ENCODE measurements at places on chromosomes 16 and 17.
A peak's percentile ranks its signal among the peaks of the same experiment; 100 is the strongest.

- DNase-seq, result no peak
Observed at GRCh38 chr17:53659181-53659580, 163.5 kb upstream of the KIF2B start.

- DNase-seq, result no peak
Observed at GRCh38 chr17:11885051-11885450, 112.2 kb downstream of the ZNF18 start.

DNA sequence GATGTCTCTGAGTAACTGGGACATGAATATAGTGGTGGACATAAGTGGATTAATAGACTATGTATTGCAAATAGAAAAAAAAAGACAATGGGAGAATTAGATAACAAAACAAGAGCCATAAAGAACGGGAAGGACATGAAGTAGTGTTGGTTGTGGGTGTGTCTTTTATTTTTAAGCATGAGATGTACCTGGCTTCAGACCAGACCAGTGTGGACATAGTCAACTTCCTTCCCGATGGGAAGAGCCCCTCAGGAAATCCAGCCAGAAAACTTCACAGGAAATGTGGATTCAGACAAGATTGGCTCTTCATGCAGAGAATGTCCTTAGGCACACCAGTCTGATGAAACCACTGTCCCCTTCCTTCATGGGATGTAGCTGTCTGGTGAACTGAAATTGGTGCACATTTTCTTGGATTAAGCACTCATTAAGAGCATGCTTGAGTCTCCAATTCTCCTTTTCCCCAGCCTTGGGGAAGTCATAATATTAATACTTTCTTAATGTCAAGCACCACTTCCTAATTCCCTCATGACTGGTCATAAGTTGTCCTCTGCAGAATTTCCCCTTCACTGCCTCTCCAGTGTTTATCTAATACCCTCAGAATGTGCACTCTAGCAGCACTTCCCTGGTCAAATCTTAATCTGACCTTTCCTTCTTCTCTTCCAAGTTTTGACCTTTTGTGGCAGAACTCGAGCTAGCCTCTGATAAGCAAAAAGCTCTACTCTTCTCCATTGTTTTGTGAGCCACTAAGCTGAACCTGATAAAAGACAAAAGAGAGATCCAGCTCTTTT, 350.6 kb upstream of the MAF start:
- DNase-seq, result no peak

- DNase-seq, result no peak
Observed at GRCh38 chr16:82181461-82182185, 11.6 kb upstream of the MPHOSPH6 start.

DNA sequence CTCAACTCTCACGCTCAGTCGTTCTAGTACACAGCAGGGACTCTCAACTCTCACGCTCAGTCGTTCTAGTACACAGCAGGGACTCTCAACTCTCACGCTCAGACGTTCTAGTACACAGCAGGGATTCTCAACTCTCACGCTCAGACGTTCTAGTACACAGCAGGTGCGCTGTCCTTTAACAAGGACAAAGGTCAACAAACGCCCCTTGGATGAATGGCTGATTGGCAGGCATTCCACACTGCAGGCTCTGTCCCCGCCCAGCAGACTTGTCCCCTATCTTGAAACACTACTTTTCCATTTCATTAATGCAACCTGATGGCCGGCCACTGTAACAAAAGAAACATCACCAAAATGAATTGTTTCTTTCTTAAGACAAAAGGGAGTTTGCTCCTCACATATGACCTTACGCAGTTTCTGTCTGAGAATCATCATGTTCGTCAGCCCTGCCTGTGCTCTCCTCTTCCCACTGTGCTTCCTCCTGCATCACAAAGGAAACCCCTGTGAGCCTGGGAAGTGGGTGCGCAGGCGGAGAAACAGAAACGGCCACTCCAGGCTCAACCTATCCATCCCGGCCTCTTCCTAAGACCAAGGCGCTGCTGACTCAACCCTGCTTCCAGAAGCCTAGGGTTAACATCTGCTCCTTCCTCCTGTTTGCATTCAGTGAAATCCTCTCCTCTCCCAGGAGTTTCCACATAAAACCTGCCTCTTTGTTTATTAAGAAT, 59.8 kb downstream of the ANKRD11 start:
- no peak for DNase-seq

DNA sequence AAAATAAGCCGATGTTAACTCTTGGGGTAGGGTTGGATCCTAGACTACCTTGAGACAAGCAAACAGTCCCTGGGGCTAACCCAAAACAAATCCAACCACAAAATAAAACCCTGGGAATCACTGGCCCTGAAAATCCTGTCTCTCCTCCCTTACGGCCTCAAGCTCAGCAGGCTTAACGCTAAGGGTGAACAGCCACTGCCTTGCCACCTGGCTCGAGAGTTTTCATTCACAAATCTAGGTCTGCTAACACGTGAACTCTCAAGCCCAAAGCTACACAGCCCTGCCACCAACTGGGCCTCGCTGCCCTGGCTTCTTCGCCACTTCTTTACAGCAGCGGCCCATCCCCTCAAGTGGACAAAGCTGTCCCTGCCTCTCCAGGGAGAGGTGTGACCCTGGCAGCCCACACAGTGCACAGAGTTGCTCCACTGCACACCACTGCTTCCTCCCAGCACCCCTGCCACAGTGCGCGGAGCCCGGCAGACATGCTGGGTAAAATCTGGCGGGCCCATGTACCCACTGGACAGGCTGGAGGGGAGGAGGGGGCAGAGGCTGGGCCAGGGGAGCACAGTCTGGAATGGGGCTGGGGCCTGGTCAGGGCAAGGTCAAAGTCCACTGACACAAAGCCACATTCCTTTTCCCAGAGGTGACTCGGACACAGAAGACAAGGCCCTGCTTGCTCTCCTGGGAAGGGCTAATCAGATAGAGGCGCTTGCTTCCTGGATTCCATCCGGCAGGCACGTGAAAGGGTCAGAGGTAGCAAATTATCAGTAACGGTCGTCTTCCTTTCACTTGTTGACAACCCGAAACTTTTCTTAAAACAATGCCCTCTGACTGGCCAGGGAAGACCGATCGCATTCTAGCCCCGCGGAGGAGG, 996 bp downstream of the PCYT2 start:
- no peak for DNase-seq

DNA sequence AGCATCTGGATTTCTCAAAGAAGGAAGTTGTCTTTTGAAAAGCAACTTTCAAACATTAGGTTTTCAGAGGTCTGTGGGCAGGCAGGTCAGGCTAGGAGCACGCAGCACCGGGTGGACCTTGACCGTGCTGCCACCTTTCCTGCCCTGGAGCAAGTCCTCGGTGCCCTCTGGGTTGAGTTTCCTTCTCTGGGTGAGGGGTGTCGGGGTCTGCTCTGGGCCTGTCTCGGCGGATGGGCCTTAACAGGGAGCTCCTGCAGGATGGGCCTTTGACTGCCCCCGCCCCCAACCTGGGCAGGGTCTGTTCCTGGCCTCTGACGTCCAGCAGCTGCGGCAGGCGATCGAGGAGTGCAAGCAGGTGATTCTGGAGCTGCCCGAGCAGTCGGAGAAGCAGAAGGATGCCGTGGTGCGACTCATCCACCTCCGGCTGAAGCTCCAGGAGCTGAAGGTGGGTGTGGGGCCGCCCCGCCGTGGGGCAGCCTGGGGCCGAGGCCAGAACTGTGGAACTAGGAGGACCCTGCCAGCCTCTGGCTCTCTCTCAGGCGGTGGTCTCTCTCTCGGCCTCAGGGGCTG, 8.7 kb downstream of the DEF8 start:
- DNase-seq, result no peak

GRCh38 chr17:73650140-73650539, 5.9 kb upstream of the SDK2 start:
- DNase-seq, result peak; percentile 19

DNA sequence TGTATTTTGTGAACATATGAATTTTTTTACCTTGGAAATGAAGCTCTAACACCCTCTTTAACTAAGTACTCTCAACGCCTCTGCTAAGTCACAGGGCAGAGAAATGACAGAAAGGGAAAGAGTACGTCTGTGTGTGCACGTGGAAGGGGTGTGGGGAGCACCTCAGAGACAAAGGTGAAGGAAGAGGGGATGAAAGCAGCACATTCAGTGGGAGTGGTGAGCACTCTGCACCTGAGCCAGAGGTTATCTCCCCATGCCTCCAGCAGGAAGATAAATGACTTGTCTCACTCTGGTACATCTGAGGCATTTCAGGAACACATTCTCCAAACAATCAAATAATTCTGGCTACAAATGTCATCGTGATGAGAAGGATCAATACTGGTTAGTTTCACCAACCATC, 15.0 kb downstream of the GNA13 start:
- DNase-seq, result peak; percentile 31

DNA sequence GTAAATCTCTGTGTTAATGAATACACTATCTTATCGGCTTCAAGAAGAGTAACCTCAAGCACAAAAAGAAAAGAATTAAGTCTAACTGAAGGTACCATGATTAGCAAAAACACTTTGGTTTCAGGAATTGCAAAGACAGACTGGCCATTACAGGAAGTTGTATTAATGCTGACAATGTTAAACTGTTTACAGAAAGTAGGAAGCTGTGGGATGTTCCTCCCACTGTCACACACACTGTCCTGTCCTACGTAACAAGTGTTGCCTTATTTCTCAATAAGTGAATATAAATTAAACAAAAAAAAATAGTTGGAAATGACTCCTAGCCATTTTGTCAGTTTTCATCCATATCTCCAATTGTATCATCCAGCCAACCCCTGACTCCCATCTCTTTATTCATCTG, 8.6 kb downstream of the GNA13 start:
- no peak for DNase-seq

DNA sequence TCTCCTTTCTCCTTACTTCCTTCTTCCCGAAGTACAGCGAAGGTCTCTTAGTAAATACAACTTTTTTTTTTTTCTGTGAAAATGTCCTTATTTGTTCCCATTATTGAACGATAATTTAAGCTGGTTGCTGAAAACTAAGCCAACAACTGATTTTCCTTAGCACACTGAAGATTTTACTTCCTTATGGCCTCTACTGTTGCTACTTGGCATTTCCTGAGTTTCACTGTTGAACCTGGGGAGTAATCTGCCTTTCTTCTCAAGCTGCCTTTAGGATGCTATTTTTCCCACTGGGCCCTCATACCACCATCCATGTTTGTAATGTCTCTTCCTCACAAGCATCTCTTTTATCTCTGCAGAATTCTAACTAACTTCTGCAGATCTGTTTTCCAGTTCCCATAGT, 26.1 kb downstream of the UBE2O start:
- DNase-seq, result no peak

GRCh38 chr17:60750640-60751039, 73.0 kb downstream of the BCAS3 start:
- no peak for DNase-seq

DNA sequence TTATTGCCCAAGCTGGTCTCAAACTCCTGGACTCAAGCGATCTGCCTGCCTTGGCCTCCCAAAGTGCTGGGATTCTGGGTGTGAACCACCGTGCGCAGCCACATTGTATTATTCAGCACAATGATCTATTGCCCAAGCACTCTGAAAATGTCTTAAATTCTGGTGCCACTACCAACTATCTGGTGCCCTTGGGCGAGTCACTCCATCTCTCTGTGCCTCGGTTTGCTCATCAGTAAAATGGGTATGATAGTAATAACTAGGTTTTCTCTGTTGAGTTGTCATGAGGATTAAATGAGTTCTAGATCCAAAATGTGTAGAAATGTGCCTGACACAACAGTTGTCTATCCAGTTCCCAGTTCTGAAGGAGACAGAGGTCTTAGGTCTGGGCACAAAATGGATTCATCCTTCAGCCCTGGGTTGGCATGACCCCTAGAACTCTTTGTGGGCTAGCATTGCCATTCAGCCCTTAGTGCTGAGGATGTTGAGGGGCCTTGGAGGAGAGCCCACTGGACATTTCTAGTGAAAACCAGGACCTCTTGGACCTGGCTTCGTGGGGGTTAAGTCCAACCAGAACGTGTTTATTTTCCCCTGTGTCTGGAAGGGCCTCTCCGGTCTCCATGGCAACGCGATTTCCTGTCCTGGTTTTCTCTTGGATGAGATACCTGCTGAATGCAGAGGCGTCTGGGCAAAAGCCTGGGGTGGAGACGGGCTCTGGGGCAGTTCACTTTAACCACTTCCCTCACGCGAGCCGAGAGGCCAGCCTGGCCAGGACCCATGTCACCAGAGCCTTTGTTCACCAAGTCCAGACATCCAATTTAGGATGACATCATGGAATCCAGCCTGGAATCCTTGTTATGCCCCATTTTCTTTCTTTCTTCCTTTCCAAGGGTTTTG, 43.7 kb upstream of the TNRC6A start:
- DNase-seq, result no peak

- no peak for DNase-seq
Observed at GRCh38 chr16:30173054-30173453, 10.3 kb upstream of the CORO1A start.

GRCh38 chr16:6704306-6704930, 628.2 kb upstream of the RBFOX1 start:
- DNase-seq, result no peak

DNA sequence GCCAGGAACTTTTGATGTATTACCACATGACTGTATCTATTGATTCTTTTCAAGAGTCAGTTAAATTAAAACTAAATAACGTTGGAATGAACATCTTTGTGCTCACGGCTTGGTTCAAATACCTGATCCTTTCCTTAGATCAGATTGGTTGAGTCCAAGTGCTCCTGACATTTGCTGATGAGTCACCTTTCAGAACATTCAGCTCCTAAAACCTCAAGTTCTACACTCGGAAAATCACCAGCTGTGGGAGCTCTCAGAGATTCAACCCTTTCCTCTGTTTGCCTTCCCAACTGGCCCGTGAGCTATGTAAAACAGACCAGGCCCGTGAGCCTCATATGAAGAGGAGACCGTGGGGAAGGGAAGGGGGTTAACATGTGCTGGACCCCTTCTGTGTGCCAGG, 68.1 kb downstream of the RTN4RL1 start:
- no peak for DNase-seq

DNA sequence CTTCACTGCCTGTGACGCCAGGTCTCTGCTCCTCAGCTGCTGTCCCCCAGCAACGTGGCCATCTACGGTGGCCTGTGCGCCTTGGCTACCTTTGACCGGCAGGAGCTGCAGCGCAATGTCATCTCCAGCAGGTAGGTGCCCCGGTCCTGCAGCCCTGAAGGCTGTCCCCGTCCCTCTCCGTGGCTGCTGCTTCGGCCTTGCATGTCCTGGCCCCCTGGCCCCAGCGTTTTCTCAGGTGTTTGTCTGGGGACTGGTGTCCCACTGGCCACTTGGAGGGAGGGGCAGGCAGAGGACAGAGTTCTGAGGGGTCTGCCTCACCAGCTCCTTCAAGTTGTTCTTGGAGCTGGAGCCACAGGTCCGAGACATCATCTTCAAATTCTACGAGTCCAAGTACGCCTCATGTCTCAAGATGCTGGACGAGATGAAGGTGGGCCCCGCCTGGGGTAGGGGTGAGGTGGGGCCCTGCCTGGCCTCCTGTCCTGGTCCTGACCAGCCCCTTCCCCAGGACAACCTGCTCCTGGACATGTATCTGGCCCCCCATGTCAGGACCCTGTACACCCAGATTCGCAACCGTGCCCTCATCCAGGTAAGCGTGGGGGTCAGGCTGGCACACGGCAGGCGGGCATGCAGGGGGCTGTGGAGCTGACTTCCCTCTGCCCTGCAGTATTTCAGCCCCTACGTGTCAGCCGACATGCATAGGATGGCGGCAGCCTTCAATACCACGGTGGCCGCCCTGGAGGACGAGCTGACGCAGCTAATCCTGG, 4.4 kb downstream of the GPS1 start:
- peak; percentile 3 for DNase-seq
